Activated CD8-positive, alpha-beta memory T cell treated with anti-CD3 and anti-CD28 coated beads for 1 hour (primary cell): ENCODE measurements at places on chromosomes 11 and 22.

GRCh38 chr11:65187971-65188461 lies 6.3 kb downstream of the CAPN1 start:
- DNase-seq: no peak

- DNase-seq: no peak
Measured at GRCh38 chr22:37412495-37413250, 14.6 kb downstream of the ELFN2 start.

DNA sequence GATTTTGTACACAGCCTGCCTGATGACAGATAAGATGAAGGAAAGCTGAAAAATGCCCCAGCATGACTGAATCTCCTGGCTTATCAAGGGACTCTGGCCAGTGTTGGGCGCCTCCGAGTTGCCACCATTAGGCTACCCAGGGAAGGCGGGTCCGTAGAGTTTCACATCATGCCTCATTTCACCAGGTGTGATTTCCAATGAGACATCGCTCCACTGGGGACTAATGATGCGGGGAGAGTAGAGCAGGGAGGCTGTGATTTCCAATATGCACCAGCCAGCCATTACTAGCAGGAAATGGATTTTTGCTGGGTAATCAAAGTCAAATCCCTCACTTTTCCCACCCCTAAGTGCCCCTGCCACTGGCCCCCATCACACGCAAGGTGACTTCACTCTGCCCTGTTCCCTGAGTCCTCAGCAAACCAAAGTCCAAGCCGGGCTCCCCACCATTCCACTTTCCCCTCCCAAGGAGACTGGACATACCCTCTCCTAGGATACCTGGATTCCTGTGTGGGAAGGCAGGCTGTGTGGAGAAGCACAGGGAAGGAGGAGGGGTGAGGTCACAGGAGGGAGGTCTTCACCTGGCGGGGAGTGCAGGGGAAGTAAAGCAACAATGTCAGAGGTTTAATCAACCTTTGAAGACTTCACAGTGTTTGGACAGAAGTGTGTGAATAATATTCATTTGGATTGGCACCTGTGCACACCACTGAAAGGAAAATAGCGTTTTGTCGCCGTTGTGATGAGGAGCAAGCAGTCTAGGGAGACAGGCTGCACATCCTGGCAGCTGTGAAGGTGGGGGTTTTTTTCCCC lies 613.3 kb upstream of the CADM1 start:
- DNase-seq: no peak

DNA sequence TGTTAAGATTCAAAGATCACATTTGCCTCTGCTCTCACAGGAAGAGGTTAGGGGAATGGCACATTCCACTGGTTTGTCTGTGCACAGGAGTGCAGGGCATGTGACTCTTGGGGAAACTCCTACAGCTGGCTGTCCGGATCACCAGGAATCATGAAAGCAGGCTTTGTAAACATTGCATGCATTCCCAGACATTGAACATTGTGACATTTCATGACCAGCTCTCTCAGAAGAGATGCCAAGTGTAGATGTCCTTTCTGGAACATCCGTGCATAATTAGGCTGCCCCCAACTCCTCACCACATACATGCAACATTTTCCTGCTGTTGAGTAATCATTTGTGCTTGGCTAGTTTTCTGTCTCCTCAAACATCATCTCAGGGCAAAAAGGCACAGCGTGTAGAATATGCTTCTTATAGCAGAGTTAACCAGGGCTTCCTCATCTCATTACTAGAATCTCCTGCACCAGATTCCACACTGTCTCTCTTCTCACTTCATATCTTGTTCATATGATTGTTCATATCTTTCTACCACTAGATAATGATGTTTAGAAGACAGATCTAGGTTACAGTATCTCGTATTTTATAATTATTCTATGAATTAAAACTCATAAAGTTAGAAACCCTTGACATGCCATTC lies 694.7 kb downstream of the NTM start:
- no peak for DNase-seq

DNA sequence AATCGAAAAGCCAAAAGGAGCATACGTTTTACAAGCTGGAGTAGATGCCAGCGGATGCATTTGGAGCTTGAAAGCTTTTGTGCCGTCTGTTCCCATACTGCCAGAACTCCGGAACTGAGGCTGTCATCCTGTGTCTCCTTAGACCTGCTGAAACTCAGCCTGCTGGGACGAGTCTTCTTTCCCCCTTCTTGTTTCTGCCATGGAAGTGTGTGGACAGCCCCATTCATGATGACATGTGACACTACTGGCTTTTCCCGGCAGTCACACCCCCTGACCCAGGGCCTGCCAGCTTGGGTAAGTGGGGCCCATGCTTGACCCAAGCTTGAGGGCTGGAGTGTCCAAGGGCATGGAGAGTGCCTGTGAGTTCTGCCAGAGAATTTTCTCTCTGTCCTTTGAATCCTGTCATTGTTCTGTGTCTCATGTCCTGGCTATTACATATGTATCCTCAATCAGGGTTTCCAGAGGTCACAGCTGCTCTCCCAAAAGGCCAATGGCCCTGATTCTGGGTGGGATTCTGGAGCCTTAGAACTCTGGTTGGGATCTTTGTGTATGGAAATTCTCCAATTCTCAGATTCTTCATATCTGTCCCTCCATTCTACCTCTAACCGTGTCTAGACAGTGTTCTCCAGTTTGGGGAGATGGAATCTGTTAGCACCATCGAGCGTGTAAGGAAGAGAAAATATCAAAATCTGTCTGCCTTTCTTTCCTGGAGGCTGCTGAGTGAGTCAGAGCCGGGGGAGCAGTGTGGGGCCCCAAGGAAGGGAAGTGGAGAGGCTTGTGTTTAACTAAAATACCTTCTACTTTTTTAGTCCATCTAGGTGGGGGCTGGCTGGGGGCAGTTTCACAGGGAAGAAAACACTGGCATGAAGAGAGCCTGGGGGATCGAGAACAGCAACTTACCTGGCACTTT lies 73.2 kb downstream of the KIAA1671 start:
- DNase-seq: no peak

- DNase-seq: no peak
Measured at GRCh38 chr11:8440649-8441048, 153.4 kb downstream of the STK33 start.

DNA sequence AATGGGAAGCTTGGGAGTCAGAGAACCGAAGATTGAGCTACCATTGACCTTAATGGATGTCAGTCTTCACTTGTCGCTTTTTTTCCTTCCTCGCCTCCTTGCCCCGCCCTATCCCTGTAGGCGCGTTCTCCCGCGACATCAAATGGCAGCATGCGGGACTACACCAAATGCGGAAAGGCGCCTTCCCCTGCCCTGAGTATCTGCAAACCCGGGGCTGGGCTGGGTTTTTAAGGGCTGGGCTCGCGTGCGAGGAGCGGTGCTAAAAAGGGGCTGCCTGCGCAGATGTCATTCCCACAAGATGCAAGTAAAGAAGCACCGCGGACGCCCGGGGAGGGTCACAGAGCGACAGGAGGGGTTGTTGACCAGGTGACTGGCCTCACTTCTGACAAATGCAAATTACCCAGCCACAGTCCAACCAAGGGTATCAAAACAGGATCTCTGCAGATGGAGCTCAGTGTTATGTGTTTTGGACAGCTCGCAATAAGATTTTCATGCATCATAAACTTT lies 4.7 kb upstream of the FAM111B start:
- peak; percentile 24 for DNase-seq

DNA sequence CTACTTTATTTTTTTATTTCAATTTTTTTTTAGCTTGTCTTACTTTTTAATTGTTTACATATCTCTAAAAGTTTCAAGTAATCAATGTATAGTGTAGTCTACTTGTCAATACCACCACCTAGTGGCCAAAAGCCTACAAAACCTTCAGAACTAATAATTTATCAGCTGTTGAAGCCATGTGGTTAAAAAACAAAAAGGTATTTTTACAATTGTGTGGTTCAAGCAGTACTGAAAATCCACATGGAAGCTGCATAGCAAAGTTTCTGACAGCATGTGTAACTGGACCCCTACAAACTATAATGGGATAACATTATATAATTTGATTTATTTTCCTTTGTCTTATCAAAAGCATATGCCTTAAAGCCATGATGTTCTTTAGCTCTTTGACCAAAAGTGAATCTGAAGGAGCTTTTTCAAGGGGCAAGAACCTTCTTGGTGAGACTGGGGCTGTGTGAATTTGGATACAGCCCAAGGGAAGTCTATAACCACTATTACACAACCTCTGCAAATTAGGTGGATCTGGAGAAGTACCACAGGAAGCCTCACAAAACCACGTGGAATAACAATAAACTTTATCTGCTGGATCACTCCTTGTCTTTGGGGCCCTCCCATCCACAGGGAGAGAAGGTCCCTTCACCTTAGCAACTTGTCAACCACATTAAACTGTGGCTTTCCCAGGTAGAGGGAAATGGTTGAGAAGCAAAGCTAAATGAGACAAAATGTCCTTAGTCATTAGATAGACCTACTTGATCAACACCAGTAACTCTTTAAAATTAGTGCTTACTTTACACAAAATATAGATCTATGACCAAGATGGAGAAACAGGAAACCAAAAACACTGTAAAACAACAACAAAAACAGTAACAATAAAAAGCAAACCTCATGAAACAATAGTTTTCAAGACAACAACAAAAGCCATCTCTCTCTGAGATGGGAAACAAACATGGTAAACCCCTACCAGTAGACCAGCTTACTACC lies 9.9 kb downstream of the NARS2 start:
- no peak for DNase-seq

DNA sequence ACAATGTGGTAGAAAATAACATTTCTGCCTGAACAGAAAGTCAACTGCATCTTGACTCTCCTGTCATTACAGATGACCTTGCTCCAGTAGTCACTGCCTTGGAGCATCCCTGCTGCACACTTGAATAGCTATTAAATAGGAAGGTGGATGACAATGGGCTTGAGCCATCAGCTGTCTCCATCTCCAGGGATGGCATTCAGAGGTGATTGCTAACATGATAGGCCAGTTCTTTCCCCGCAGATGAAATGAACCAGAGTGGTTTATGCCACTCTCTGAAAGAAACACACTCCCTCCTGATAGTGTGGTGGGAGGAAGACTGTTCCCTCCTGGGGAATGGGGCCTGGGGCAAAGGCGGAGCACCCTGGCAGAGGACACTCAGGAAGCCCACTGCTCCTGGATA lies 57.1 kb upstream of the OLFML1 start:
- no peak for DNase-seq

- no peak for DNase-seq
Measured at GRCh38 chr11:86952221-86952875, 2.8 kb downstream of the FZD4 start.

- DNase-seq: no peak
Measured at GRCh38 chr11:73838443-73839122, 38.1 kb downstream of the COA4 start.

- no peak for DNase-seq
Measured at GRCh38 chr11:74870485-74870884, 78.4 kb downstream of the XRRA1 start.

GRCh38 chr11:118882491-118882890 lies 1.2 kb upstream of the CXCR5 start:
- DNase-seq: no peak

GRCh38 chr22:44448271-44448830 lies 49.7 kb downstream of the RTL6 start:
- no peak for DNase-seq

GRCh38 chr11:120235024-120235628 lies 4.8 kb upstream of the POU2F3 start:
- no peak for DNase-seq

DNA sequence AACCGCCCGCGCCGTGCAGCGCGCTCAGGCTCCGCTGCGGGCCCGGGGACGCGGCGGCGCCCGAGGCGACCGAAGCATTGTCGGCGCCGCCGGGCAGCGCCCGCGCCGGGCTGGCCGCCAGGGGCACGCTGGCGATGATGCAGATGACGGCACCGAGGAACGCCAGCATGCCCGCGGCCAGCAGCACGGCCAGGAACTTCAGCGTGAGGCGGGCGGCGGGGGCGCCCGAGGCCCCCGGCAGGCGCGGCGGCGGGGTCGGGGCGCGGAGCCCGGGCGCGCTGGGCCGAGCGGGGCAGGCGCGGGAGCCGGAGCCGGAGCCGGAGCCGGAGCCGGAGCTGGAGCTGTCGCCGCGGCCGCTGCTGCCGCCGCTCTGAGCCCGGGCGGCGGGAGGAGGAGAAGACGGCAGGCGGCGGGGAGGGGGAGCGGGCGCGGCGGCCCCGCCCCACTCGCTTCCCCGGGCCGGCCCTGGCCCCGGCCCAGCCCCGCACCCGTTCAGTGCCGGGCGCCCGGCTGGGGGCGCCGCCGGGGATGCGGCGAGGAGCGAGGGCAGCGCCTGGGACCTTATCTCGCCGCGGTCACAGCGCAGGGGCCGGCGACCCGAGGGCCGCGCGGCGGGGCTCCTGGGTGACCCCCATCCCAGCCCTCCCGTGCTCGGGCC lies at the start of gene NPTXR:
Gene NPTXR (minus strand): TSS at position 372 of the 658 bp plus-strand sequence.
- no peak for DNase-seq

GRCh38 chr11:75888416-75888815 lies 73.4 kb downstream of the UVRAG start:
- DNase-seq: no peak

- peak; percentile 51 for DNase-seq
Measured at GRCh38 chr22:45863981-45864751, 112.8 kb downstream of the WNT7B start.

GRCh38 chr11:120031156-120031555 lies 106.8 kb downstream of the TRIM29 start:
- no peak for DNase-seq

DNA sequence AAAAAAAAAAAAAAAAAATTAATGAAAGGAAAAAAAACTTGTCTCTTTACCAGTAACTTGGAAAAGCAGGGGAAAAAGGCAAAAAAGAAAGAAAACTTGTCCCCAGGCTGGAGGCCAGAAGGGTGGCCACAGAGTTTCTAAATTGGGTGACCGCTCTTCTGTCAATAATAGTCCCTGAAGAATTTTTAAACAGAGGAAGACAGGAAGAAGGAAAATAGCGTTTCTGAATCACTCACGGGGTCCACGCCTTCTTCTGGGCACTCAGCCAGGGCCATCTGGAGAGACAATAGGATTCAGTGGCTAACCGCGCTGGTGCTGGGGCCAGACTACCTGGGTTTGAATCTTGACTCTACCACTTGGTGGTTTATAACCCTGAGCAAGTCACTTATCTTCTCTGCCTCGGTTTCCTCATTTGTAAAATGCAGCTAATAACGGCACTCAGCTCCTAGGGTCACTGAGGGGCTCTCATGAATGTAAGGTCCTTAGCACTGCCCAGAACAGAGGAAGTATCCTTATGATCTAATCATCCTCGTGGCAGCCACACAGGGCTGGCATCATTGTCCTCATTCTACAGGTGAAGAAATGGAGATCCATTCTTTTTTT lies 7.0 kb downstream of the C11orf86 start:
- no peak for DNase-seq

- no peak for DNase-seq
Measured at GRCh38 chr11:80240245-80240644, 799.4 kb upstream of the TENM4 start.

GRCh38 chr11:133506023-133506422 lies 26.3 kb downstream of the OPCML start:
- no peak for DNase-seq

- DNase-seq: no peak
Measured at GRCh38 chr11:88115828-88116755, 59.2 kb downstream of the RAB38 start.
